ENCODE measurements at places on chromosomes 6 and 20.
A peak's percentile ranks its signal among the peaks of the same experiment; 100 is the strongest.

- peak overlapping the region; percentile 35 for H3K27ac ChIP-seq
- H3K4me3 ChIP-seq, result no peak overlapping the region
- peaks cover 3% of the 10 kb centered on the region for H3K36me3 ChIP-seq
- peaks cover 7% of the 10 kb centered on the region for H3K4me1 ChIP-seq
- H3K27me3 ChIP-seq, result no peaks in the 10 kb centered on the region
Measured at GRCh38 chr6:25490018-25490801, 161.8 kb upstream of the SCGN start.

GRCh38 chr6:157046776-157047175, 269.6 kb downstream of the ARID1B start:
- no peaks in the 10 kb centered on the region for H3K4me1 ChIP-seq
- H3K27ac ChIP-seq, result no peak overlapping the region
- H3K27me3 ChIP-seq, result no peaks in the 10 kb centered on the region

- no peaks in the 10 kb centered on the region for H3K27me3 ChIP-seq
- no peak for DNase-seq
- no peak overlapping the region for H3K4me3 ChIP-seq
- H3K36me3 ChIP-seq, result no peaks in the 10 kb centered on the region
- H3K27ac ChIP-seq, result no peak overlapping the region
Measured at GRCh38 chr6:29815118-29815750, 12.4 kb upstream of the HLA-G start.

DNA sequence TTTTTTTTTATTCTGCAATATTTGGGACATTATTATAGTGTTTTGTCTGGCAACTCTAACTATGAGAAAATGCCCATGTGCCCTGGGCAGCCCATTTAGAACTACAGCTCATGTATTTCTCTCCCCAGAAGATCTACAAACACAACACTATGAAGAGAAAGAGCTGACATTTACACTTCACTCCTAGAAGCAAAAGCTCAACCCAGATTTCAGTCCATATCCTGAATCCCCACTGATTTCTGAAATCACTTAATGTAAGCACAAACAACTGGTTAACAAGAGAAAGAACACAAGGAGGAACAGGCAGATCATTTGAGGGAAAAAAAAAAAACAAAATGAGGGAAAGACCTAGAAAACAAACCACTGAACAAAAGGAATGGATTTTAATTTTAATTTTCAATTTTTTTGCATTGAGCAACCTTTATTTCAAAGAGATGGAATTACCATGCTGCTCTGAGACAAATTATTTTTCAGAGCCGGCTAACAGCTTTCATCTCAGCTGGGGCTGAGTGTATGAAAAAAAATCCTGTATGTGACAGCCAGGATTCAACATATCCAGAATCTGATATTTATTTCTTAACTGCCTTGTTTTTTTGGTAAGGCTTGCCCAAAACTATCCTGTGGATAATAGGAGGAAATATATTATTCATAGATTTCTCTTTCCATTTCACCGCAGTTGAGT, 32.5 kb downstream of the KIAA0319 start:
- no peak for DNase-seq
- H3K4me3 ChIP-seq, result no peak overlapping the region
- no peaks in the 10 kb centered on the region for H3K36me3 ChIP-seq

DNA sequence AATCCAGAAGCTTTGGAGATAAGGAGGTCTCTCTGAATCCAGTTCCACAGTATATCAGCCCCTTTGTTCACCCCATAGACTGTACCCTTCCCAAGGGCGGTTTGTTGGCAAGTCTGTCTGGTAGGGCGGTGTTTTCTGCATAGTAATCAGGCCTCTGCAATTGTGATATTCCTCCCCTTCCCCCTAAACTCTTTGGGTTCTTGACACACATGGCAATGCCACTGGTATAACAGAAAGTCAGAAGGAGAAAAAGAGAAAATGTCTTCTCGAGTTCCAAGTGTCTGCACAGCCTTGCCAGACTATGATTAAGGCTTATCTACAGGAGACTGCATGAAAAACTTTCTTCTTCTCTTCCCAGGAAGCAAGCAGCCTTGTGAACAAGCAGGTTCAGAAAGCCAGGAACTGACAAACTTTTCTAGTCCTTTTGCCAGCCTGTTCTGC, 45.6 kb downstream of the FOXO3 start:
- H3K4me3 ChIP-seq, result peak overlapping the region; percentile 17
- peaks cover 80% of the 10 kb centered on the region for H3K4me1 ChIP-seq
- H3K36me3 ChIP-seq, result no peaks in the 10 kb centered on the region
- DNase-seq, result no peak

- no peak for DNase-seq
- H3K27ac ChIP-seq, result no peak overlapping the region
- no peaks in the 10 kb centered on the region for H3K27me3 ChIP-seq
- no peak overlapping the region for H3K4me3 ChIP-seq
- no peaks in the 10 kb centered on the region for H3K4me1 ChIP-seq
Measured at GRCh38 chr6:11207199-11207968, 25.1 kb downstream of the NEDD9 start.

DNA sequence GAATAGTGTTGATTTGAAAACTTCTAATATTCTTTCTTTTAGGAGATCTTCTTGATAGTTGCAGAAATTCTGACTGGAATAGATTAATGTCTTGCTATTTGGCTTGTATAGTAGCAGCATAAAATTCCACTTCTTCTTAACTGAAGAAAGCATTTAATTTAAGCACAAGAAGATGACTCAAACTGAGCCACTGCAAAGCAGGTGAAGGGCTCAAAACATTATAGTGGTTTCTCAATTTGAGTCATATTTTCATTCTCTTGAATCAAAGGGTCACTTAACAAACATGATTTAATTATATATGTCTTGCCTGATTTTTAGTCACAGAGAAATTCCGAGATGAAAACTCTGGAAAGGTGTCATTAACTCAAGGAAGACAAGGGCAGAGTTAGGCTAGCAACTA, 239.3 kb downstream of the ZNF217 start:
- DNase-seq, result no peak
- no peak overlapping the region for H3K27ac ChIP-seq
- no peaks in the 10 kb centered on the region for H3K36me3 ChIP-seq
- H3K4me1 ChIP-seq, result no peaks in the 10 kb centered on the region
- no peak overlapping the region for H3K4me3 ChIP-seq

GRCh38 chr6:25794784-25795183, 37.1 kb downstream of the SLC17A1 start:
- DNase-seq, result no peak
- no peaks in the 10 kb centered on the region for H3K4me1 ChIP-seq
- H3K27ac ChIP-seq, result no peak overlapping the region
- no peaks in the 10 kb centered on the region for H3K27me3 ChIP-seq

- H3K27ac ChIP-seq, result no peak overlapping the region
- no peaks in the 10 kb centered on the region for H3K27me3 ChIP-seq
- H3K4me1 ChIP-seq, result no peaks in the 10 kb centered on the region
- H3K36me3 ChIP-seq, result no peaks in the 10 kb centered on the region
- H3K4me3 ChIP-seq, result no peak overlapping the region
Measured at GRCh38 chr20:42484335-42484734, 705.4 kb downstream of the PTPRT start.

- H3K4me3 ChIP-seq, result no peak overlapping the region
- no peak for DNase-seq
- no peaks in the 10 kb centered on the region for H3K36me3 ChIP-seq
- no peak overlapping the region for H3K27ac ChIP-seq
Measured at GRCh38 chr6:136429264-136430065, 120.8 kb downstream of the MAP7 start.

DNA sequence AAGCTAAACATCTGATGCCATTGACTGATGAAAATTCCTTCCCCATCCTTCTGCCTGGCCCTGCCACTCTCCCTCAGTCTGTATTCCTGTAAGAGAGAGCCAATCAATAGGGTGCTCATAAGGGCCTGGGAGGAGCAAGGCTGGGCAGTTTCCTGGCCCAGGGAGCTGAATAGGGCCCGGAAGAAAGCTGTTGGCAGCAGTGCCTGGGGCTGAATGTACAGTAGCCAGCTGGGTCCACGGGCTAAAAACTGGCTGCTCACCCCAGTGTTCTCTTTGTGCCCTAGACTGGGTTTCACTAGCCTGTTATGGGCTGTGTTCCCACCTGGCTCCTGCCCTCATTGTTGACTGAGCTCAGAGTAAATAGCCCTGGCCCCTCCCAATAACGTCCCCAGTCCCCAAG, 1.7 kb upstream of the WFDC2 start:
- H3K4me3 ChIP-seq, result no peak overlapping the region
- no peak overlapping the region for H3K27ac ChIP-seq
- H3K36me3 ChIP-seq, result no peaks in the 10 kb centered on the region
- H3K27me3 ChIP-seq, result no peaks in the 10 kb centered on the region
- DNase-seq, result no peak

- no peaks in the 10 kb centered on the region for H3K27me3 ChIP-seq
- H3K36me3 ChIP-seq, result no peaks in the 10 kb centered on the region
Measured at GRCh38 chr6:160393891-160394653, 45.9 kb downstream of the SLC22A3 start.

Measured in MM.1S (cell line).